Small intestine (tissue), 16 donors: ENCODE measurements at places on chromosomes 7 and 10. TPM values are rescaled to one million over a fixed set of nuclear protein-coding genes. Genes with fewer than 3 reads are reported as not detected.

The INA gene
- 0.54 TPM for polyA plus RNA-seq

The MUC12 gene
- polyA plus RNA-seq = 23.5 TPM

The PDSS1 gene
- 48.6 TPM for polyA plus RNA-seq

The LHFPL3 gene
- 10.4 TPM for polyA plus RNA-seq
